ENCODE measurements at places on chromosomes 12 and 14. TPM values are rescaled to one million over a fixed set of nuclear protein-coding genes. Genes with fewer than 3 reads are reported as not detected.

DNA sequence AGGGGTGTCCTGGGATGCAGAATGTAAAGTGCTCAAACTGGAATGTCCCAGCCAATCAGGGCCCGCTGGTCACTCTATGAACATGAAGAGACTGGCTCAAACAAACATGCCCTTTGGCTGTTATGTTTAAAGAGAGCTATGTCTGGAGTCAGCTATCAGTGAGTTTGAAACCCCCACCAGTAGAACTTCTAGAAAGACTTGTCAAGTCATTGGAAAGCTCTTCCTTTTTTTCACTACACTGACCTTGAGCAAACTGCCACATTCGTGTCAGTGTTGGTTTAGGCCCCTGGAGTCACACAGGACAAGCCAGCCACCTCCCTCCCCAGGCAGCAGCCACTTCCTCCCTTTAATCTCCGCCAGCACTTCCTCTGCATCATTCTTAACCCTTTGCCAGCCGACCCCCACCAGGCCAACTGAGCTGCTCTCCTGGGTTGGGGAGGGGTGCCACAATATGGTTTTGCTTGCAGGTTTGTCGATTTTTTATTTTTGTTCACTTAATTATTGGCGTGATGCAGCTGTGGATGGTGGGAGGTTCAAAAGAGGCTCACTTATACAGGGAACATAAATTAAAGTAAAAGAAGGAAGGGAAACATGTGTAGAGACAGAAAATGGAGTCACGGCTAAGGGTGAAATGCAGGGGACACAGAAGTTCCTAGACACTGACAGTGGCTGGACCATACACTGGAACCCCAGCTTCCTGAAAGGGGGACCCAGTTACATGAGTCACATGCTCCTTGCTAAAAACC is 25.3 kb downstream of the CMKLR1 start:
- no peaks in the 10 kb centered on the region for H3K36me3 ChIP-seq
- DNase-seq: no peak
- H3K4me1 ChIP-seq: no peaks in the 10 kb centered on the region
- H3K27me3 ChIP-seq: no peaks in the 10 kb centered on the region
- no peak overlapping the region for H3K4me3 ChIP-seq

- H3K4me3 ChIP-seq: no peak overlapping the region
- H3K27me3 ChIP-seq: no peaks in the 10 kb centered on the region
- H3K36me3 ChIP-seq: no peaks in the 10 kb centered on the region
- H3K4me1 ChIP-seq: no peaks in the 10 kb centered on the region
- H3K27ac ChIP-seq: no peak overlapping the region
- DNase-seq: no peak
These were observed 20.4 kb downstream of the PIGH start for GRCh38 chr14:67579636-67580035.

Gene DYNC1H1
- total RNA-seq: 366 TPM

DNA sequence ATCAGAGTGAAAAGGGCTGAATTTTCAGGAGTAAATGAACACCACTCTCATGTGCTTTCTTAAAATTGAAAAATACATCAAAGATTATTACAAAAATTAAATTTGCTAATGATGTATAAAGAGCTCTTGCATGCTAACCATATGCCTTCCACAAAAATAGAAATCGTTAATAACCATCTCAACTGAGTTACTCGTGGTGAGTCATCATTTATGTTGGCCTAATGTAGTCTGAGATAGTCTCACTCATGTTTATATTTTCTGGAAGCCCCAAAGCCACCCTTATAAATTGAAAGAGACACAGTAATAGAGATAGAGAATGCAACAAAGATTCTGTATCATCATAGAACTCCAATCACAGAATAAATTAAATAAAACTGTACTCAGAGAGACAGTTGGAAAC is 131.2 kb downstream of the KCNH5 start:
- no peak for DNase-seq
- no peak overlapping the region for H3K27ac ChIP-seq
- no peak overlapping the region for H3K4me3 ChIP-seq
- no peaks in the 10 kb centered on the region for H3K4me1 ChIP-seq

- H3K27me3 ChIP-seq: no peaks in the 10 kb centered on the region
- H3K4me3 ChIP-seq: no peak overlapping the region
- DNase-seq: no peak
- no peaks in the 10 kb centered on the region for H3K4me1 ChIP-seq
- no peak overlapping the region for H3K27ac ChIP-seq
These were observed 296.4 kb downstream of the ADAMTS20 start for GRCh38 chr12:43255522-43256111.

DNA sequence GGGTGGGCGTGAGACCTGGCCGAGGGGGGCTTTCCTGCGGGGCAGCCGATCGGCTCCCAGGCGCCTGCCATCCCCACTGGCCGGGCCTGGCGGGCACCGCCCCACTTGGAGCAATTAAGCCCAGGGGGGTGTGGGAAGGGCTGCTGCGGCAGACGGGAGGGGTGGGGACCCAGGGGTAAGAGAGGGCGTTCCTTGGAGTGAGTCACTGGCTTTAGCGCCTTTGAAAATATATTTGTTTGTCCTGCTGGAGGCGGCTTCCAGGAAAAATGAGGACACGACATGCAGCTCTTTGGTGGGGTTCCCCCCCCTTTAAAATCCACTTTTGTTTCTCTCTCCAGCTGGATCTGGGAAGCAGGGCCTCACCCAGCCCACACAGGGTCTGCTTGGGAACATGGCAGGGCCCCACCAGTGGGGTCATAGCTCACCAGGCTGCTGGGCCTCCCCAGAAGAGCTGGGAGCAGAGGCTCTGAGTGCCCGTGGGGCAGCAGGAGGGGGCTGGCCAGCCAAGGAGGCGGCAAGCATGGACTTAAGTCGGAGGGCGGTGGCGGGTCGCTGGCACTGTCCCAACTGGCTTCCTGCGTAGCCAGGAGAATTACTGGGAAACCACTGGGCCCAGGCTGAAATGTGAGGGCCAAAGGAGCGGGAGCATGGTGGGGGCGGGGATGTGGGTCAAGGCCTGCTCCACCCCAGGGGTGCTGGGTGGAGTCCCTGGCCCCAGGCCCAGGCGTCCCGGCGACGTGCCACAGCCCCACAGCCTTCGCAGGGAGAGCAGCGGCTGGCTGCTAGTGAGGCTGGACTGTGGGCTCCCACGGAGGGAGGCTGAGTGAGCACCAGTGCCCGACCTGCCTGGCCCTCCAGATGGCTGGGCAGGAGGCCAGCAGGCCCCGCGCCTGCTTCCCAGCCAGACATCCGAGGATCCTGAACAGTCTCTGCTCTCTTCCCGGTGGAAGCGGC is 128.0 kb downstream of the RFLNA start:
- DNase-seq: peak; percentile 89
- peaks cover 22% of the 10 kb centered on the region for H3K4me1 ChIP-seq
- peak overlapping the region; percentile 82 for H3K27ac ChIP-seq
- peaks cover 19% of the 10 kb centered on the region for H3K36me3 ChIP-seq

Gene EID3
- total RNA-seq: 8.6 TPM

DNA sequence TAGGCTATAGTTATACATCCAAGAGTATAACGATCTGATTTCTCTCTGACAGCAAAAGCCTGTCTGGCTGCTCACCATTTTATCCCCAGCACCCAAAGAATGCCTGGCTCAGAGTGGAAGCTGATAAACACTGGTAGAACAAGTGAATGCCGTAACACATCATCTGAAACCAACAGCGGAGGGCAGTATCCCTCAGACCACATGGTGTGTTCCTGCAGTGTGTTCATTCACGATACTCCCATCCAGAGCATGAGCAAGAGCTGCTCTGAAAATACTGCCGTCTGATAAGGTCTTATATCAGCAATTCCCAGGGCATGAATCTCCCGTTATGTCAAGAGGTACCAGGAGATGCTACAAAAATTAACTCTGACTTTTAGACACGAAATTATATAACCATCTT is 95.9 kb downstream of the TTC7B start:
- H3K36me3 ChIP-seq: no peaks in the 10 kb centered on the region
- no peak overlapping the region for H3K4me3 ChIP-seq
- H3K27ac ChIP-seq: no peak overlapping the region
- H3K27me3 ChIP-seq: no peaks in the 10 kb centered on the region
- peaks cover 10% of the 10 kb centered on the region for H3K4me1 ChIP-seq

Gene C12orf57
- total RNA-seq: 352 TPM

GRCh38 chr14:65277580-65278270 is 134.8 kb upstream of the FUT8 start:
- no peak overlapping the region for H3K27ac ChIP-seq
- H3K27me3 ChIP-seq: no peaks in the 10 kb centered on the region
- no peak overlapping the region for H3K4me3 ChIP-seq
- H3K36me3 ChIP-seq: no peaks in the 10 kb centered on the region
- no peaks in the 10 kb centered on the region for H3K4me1 ChIP-seq

Gene JKAMP
- 86.0 TPM for total RNA-seq

Gene IL26
- total RNA-seq: not detected

Data from prostate gland (tissue), 2 donors.